Activated CD4-positive, alpha-beta memory T cell treated with anti-CD3 and anti-CD28 coated beads for 36 hours (primary cell): ENCODE measurements at places on chromosomes 16 and 17.

- DNase-seq, result no peak
Observed at GRCh38 chr16:64403352-64403751, 718.5 kb downstream of the CDH11 start.

DNA sequence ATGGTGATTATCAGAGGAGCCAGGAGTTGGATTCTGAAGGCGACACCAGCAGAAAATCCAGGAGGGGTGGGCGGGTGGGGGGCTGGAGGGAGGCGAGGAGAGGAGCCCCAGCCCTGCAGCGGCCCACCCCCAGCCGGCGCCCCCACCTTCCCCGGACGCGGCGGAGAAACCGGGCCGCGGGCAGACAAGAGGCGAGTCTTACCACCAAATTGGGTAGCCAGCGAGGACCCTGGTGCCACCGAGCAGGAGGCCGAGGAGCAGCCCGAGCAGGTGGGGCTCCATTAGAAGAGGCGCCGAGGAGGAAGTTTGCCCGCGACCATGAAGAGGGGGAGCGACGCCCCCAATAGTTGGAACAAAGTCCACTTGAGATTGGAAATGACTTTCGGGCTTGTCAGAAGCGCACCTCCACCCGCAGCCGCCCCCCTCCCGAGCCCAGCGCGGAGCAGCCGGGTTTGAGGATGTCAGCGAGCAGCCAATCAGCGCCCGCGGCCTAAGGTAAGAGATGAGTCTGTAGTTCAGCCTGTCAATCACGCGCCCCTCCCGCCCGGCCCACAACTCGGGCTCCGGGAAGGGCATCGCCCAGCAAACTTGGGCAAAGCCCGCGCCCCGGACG lies at the start of gene WNT3:
WNT3 (minus strand) TSS at position 377 of the 613 bp plus-strand sequence; CDS start at position 282, 95 bp downstream.
- DNase-seq, result peak; percentile 72

DNA sequence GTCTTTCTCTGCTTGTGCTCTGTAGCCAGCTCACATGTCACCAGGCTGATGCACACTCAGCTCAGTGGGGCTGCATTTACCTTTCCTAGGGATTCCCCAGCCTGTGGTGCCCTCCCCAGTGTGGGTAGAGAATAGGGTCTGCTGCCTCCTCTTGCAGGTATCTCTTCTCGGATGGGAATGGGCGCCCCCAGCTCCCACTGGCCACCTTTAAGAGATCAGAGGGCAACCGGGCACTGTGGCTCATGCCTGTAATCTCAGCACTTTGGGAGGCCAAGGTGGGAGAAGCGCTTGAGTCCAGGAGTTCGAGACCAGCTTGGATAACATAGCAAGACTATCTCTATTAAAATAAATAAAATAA lies 3.3 kb downstream of the XYLT2 start:
- no peak for DNase-seq

- DNase-seq, result peak; percentile 92
Observed at GRCh38 chr16:23678430-23679273, at the start of gene PLK1. TSS of gene PLK1 (plus strand) at chr16:23678889. CDS start at chr16:23678933, 44 bp downstream.

GRCh38 chr17:50554201-50554600 lies 6.3 kb upstream of the CACNA1G start:
- DNase-seq, result no peak

DNA sequence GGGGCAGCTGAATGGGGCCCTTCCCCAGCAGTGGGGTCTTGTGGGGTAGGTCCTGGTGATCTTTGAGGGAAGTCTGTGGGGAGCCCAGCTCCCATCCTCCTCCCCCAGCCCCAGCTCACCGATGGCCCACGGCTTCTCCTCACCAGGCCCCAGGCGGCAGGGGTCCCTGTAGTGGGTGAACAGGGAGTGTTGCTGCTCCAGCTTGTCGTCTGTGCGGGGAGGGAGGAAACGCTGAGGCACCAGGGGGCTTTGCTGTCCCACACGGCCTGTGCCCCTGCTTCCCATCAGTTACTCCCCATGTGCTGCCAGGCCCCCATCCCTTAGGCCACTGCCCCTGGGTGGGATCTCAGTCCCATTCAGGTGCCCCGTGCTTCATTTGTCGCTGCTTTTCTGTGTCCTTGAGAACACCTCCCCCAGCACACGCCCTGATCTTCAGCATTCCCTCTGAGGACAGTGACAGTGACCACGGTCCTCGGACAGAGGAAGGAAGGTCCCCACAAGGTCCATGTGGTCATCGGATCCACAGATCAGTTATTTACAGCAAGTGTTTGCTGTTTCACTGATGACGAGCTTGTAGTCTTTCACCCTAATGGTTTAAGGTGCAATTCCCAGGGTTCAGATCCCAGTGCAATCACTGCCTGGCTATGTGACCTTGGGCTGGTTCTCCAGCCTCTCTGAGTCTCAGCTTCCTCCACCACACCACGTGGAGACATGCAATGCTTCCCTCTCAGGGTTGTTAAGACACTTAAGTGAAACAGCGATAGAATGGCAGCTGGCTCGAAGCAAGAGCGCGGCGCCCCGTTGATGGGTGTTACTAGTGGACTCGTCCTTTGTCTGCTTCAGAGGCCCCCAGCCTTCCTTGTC lies 53.1 kb downstream of the PRMT7 start:
- no peak for DNase-seq

DNA sequence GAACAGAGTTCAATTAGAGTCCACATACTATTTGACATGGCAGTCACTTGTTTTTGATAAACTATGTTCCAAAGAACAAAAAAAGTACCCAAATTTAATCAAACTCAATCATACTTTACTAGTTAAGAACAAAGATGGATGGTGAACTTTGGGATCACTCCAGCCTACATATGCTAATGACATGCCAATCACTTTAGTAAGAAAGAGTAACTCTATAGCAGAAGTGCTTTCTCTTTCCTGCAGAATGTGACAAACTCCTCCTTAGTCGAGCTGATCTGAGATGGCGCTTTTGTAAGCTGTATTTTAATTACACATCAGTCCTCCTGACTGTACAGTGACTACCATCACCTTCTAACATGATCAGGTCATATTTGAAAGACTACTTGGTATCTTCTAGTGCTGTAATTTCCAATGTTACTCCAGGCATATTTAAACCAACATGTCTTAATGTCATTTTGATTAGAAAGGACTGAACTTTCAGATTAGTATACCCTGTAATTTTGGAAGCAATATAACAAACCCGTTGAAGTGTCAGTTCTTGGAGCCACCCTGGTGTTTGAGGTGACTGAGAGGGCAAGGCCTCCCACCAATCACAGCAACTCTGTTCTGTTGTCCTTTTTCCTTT lies 4.1 kb downstream of the NETO2 start:
- no peak for DNase-seq
